Stimulated activated CD4-positive, alpha-beta T cell treated with anti-CD3 and anti-CD28 coated beads, TNF-alpha, amount 100 ng/mL, for 1 hour (primary cell): ENCODE measurements at places on chromosomes 6 and 20.
A peak's percentile ranks its signal among the peaks of the same experiment; 100 is the strongest.

DNA sequence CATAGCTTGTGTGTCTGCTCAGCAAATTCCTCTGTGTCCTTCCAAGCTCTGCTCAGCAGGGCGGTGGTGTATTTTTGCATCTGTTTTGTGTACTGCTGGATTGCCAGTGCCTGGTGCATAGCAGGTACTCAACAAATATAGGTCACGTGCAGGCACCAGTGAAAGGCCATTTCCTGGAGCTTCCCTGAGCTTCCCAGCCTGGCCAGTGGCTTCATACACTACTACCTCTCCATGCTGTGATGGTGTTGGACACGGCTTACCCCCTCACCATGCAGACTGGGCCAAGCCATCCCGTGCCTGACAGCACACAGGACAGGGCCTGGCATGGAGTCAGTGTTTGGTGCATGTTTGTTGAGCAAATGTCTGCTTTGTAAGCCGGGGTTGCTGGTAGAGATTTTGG, 7.7 kb upstream of the PHACTR3 start:
- no peak for DNase-seq

GRCh38 chr20:23666189-23666588, 22.6 kb downstream of the CST4 start:
- no peak for DNase-seq

GRCh38 chr20:45044601-45045000, 56.3 kb downstream of the KCNS1 start:
- no peak for DNase-seq

- DNase-seq, result no peak
These were observed 18.8 kb upstream of the EZR start for GRCh38 chr6:158837684-158838625.

DNA sequence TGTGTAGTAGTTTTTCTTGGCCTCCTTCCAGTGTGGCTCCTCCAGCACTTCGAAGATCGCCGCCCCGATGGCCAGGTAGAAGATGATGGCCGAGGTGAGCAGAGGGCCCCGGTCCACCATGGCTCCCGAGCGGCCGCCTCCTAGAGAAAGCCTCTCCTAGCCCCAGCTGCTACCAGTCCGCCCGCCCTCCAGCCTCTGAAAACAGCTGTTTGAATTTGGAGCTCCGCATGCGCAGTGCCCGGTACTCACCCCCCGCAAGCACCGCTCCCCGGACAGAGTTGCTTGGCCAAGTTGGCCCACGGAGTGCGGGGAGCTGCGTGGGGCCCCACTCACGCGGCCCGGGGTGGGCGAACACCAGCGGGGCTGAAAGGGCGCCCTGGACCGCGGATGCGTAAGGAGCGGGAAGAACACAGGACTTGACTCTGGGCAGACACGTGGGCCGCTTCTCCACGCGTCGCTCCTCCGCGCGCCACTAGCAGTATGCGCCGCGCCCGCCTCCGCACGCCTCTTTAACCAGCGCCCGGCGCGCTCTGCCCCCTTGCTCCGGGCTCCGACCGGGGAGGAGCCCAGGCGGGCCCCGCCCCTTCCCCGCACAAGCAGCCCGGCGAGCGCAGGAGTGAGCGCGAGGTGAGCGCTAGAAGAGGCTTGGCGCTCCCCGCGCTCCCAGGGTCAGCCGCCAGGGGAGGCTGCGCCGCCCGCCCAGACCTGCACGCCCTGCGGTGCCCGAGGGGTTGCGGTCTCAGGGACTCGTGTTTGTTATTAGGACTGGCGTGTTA, at the start of gene KCNK5:
TSS of gene KCNK5 (minus strand) at position 484 of the 776 bp plus-strand sequence. CDS start at position 120, 364 bp downstream.
- no peak for DNase-seq

GRCh38 chr6:125414507-125414906, 112.7 kb upstream of the HDDC2 start:
- no peak for DNase-seq

- no peak for DNase-seq
These were observed 13.8 kb downstream of the FOXQ1 start for GRCh38 chr6:1325461-1326309.

- DNase-seq, result no peak
These were observed 149.5 kb downstream of the BFSP1 start for GRCh38 chr20:17381724-17382123.

DNA sequence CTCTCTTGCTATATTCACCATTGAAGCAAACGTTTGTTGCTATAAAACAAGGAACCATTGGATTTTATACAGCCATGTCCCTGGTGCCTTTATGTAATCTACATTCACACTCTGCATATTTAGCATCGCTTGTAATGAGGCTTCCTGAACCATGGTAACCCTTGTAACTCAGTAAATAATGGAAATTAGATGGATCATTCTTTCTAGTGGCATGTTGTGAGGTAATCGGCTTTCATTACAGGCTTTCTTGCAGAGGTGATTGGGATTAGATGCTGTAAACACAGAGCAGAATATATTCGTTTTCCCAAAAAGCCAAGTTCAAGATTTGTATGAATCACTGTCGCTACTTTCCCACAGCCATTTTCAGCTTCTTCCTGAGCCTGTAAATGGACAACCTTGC, 36.1 kb downstream of the SMPDL3A start:
- no peak for DNase-seq

DNA sequence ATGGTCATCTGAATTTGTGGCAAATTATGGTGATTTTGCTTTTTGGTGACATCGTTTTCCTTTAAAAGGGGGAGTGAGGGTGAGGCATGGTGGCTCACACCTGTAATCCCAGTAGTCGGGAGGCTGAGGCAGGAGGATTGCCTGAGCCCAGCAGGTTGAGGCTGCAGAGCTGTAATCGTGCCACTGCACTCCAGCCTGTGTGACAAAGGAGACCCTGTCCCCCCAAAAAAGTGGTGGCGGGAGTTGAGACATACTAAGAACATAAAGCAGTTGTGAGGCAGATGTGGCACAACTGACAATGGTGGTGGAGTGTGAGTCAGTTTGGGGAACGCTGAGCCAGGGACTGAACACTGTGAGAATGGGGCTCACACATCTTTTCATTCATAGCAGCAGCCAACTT, 45.5 kb downstream of the ADNP start:
- no peak for DNase-seq

DNA sequence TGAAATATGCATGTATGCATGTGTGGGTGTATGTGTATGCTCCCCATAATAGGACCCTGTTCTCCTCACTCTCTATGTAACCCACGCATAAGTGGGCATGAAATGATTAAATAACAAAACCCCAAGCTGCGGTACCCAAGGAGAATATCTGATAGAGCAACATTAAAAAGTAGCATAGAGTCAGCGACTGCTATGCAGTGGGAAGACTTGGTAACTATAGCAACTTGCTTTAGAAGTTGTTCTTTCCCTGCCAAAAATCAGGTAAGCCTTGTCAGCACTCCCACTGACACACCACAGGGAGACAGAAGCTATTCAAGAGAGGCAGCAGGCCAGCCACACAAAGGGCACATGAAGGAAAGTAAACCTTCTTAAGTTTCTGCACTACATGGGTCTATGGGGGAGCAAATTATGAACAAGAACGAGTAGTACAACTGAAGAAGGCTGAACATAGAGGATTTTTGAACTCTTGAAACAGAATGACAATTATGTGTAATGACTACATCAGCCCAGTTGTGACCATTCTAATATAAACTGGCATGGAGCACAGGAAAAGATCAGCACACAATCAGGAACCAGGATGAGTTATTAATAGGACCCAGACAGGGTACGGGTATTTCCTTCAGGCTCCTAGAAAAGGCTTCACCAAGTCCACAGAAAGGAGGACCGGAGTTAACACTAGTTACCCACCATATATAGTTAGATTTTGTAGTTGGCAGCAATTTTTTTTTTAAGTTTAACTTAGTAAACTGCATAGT, 89.9 kb downstream of the GPR6 start:
- DNase-seq, result no peak

DNA sequence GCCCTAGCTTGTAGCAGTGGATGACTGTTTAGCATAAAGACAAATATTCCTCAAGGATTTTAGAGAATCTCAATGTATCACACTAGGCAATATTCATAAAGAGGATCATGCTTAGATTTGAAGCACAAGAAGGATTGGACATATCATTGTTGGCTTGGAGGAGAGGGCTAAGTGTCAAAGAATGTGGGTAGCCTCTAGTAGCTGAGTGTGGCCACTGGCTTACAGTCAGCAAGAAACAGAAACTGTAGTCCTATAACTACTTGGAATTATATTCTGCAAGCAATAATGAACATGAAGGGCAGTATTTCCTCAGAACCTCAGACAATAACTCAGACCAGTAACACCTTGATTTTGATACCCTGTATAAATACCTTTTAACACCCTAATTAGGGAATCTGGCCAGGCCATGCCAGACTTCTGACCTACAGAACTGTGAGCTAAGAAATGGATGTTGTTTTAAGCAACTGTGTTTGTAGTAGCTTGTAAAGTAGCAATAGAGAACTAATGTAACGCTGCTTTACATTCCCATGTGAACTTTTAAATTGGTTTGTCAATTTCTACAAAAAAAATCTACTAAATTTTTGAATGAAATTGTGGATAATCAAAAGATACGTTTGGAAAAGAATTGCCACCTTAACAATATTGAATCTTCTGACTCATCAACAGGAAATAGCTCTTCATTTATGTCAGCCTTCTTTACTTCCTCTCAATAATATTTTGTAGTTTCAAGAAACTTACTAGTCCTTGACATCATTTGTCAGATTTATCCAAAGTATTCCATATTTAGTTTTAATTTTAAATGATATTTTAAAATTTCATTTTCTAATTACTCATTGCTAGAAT, 65.2 kb upstream of the RSPO3 start:
- no peak for DNase-seq

- DNase-seq, result peak; percentile 21
These were observed 84.3 kb upstream of the TAB2 start for GRCh38 chr6:149233056-149233715.

- DNase-seq, result no peak
These were observed 242.6 kb upstream of the ARID1B start for GRCh38 chr6:156534594-156534993.

GRCh38 chr6:23656255-23657194, 469.5 kb upstream of the NRSN1 start:
- no peak for DNase-seq

GRCh38 chr6:48889429-48889828, 573.6 kb downstream of the MMUT start:
- no peak for DNase-seq

GRCh38 chr6:43228951-43229802, at the start of gene DNPH1:
TSS of gene DNPH1 (minus strand) at chr6:43229481. CDS start at chr6:43229456, 25 bp downstream.
- peak; percentile 38 for DNase-seq

GRCh38 chr20:58822149-58822548, 28.6 kb downstream of the GNAS-AS1 start:
- DNase-seq, result no peak

GRCh38 chr20:37911838-37912281, 8.9 kb downstream of the VSTM2L start:
- no peak for DNase-seq

- DNase-seq, result no peak
These were observed 81.0 kb downstream of the CDH22 start for GRCh38 chr20:46227272-46227767.

DNA sequence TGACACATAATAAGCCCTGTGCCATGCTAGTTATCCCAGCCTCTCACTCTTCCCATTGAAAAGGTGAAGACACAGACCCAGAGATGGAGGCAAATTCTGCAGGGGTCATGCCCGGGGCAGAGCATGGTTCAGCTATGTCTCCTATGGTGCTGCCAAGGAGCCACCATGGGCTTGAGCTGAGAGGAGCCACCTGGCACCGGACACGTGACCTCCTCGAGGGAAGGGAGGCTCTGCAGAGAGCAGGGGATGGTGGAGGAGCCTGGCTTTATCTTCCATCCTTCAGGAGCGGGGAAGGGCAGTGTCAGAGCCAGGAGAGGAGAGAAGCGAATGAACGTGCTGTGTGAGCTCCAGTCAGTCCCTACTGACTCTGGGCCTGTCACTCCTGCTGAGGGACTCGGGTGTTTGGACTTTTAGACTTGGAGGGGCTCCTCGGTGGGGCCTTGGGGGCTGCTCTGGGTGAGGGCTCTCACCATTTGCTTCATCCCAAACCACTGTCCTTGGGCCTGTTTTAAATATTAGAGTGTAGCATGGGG, 11.1 kb upstream of the CCN5 start:
- no peak for DNase-seq

- no peak for DNase-seq
These were observed 16.1 kb downstream of the MTG2 start for GRCh38 chr20:62198931-62199330.

GRCh38 chr20:33686984-33687366, 790 bp upstream of the E2F1 start:
- no peak for DNase-seq

DNA sequence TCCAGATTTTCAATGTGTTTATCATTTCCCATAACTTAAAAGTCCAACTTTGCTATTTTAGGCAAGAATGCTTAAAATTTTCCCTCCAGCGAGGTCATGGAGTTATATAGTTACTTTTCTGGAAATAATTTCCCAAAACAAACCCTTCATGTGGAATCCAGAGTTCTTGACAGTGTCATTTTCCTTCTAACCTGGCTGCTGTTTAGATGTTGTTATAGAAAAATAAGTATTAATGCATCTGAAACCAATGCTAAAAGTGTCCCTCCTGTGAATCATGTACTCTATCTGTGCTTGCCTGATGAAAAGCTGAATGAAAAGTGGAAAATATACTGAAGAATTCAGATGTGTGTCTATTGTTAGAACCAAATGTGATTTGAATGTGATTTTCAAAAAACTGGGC, 245.3 kb upstream of the HSF2 start:
- no peak for DNase-seq

DNA sequence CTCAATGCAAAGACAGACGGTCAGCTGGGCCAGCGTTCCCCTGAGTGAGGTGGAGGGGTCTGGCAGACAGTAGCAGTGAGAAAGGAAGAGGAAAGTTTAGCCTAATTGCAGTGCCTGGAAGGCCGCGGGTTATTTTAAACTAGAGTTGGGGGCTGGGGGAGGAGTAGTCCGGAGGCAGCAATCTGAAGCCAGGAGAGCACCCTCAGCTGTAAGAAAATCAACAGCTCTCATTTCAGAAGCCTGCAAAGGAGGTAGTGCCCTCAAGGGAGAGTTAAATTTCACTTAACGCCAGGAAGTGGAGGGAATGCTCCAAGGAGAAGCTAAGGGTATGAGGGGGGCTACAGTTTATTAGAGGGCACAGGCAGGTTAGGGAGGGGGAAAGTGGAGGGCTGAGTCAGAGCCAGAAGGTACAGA, 26.9 kb downstream of the RING1 start:
- DNase-seq, result no peak

GRCh38 chr6:53811746-53812145, 16.9 kb downstream of the LRRC1 start:
- no peak for DNase-seq

- no peak for DNase-seq
These were observed 88.0 kb downstream of the EDN3 start for GRCh38 chr20:59388402-59388801.

DNA sequence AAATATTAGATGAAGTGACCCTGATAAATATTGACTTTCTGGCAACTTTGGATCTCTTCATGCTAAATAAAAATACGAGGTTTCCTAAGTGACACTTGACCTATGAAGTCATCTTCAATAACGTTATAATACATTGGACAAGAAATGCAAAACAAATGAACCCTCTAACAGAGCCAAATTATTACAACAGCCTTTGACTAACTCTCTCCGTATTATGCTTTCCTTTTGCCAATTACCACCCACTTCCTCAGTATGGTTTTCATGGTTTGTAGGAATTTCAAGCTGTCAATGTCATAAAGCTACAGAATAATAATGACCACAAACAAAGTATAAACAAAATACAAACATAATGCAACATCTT, 210.5 kb downstream of the MOXD1 start:
- DNase-seq, result no peak

GRCh38 chr20:658731-659291, 5.8 kb upstream of the SRXN1 start:
- no peak for DNase-seq
